ENCODE measurements at places on chromosomes 1 and 21.
A peak's percentile ranks its signal among the peaks of the same experiment; 100 is the strongest.

GRCh38 chr1:98021126-98021525, 100.3 kb upstream of the DPYD start:
- DNase-seq, result no peak

GRCh38 chr1:78143152-78143551, 97.4 kb downstream of the GIPC2 start:
- no peak for DNase-seq

DNA sequence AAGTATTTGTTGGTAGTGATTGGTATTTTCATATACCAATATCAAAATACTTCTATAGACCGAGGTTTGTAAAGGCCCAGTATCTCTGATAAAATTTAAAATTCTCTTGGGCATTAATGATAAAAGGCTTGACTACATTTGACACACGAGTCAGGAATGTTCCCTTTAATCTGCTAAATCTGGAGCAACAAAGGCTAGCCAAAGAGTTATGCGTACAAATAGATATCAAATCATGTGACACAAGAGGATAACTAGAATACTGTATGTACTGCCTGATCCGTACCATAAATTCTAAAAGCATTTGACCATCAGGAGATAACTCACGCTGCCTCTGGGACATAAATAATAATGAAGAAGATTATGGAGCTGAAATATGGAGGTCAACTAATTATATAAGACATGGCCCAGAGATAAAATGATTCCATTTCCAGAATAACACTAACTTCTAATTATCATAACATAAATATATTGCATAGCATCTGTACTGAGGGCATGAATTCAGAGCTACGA, 64.2 kb upstream of the SH3GLB1 start:
- DNase-seq, result no peak

DNA sequence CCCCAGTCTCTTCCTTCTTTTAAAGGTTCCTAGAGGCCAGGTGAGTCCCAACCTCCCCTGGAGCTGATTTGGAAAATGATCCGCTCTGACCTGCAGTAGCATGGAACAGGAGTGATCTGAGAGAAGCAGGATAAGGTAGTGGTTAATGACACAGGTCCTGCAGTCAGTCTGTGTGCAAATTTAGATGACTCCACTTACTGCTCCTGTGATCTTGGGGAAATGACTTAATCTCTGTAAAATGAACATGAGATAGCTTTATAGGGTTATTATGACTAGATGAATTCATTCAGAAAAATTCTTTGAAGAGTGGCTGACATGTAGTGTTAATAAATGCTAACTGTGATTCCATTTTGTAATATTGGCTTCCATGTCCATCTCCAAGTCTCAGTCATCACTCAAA, 374.9 kb upstream of the CAMK1G start:
- DNase-seq, result no peak

GRCh38 chr1:20584890-20585289, 4.0 kb upstream of the CDA start:
- DNase-seq, result no peak

DNA sequence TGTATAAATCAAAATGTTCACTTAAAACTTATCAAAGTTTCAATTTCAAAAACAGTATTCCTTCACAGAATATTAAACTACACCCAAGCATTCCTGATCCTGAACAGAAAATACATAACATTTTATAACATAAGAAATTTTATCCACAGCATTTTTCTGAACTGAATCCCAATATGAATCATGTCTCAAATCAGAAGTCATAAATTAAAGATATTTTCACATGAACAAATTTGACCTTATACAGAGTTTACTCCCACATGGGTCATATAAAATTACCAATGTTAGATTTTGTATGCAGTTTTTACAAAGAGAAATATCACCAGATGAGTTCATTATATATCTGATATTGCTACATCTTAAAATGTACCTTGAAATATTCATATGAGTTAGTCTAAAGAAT, 48.6 kb upstream of the ASPM start:
- no peak for DNase-seq

DNA sequence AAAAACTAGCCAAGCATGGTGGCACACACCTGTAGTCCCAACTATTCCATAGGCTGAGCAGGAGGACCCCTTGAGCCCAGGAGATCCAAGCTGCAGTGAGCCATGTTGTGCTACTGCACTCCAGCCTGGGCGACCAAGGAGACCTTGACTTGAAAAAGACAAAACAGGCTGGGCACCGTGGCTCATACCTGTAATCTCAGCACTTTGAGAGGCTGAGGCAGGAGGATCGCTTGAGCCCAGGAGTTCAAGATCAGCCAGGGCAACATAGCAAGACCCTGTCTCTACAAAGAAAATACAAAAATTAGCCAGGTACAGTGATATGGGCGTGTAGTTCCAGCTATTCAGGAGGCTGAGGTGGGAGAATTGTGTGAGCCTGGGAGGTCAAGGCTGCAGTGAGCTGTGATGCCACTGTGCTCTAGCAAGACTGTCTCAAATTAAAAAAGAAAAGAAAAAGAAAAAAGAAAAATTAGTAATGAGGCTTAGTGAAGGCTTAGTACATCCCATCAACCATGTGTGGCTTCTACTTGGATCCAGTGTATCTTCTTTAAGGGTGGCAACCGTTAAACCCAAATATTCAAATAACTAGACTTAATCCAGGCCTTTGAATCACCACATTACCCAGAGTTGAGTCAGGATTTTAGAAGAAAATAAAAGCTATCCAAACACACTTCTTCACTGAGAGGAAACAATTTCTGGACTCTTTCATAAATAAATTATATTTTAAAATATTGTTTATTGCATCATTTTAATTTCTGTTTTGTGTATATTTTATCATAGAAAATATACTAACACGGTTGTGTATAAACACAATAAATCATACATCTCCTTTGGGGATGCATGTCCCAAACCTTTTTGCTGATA, 74.3 kb upstream of the RAB4A start:
- no peak for DNase-seq

DNA sequence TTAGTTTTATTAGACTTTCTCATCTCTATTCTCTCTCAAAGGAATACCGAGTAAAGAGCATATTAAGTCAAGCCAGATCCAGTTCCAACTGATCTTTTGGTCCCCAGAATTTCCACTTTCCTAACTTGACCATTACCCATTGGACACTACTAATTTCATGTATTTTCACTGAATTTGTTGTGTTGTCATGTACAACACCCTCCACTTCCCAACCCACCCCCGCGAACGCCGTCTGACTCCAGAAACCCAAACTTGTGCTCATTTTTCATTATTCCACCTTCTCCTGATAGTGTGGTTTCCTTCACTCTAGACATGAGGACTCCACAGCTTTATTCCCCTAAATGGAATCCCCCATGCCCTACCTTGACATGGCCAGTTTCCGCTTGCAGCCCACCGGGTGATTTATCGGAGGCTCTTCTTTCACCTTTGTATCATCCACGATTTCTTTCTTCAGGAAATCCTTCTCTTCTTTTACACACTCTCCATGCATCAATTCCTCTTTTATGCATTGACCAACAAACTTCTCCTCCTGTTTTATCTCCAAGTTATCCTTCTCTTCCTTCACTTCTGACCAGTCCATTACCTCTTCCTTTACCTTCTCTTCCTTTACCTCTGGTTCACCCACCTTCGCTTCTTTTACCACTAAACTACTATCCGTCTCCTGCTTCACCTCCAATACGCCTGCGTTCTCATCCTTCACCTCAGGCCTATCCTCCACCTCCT, 805 bp downstream of the ZNHIT6 start:
- no peak for DNase-seq

- DNase-seq, result no peak
These were observed 139.2 kb downstream of the CLIC6 start for GRCh38 chr21:34807881-34808568.

GRCh38 chr1:167262836-167263235, 42.1 kb downstream of the POU2F1 start:
- DNase-seq, result no peak

- no peak for DNase-seq
These were observed 20.0 kb downstream of the ADARB1 start for GRCh38 chr21:45094412-45094811.

- peak; percentile 17 for DNase-seq
These were observed 18.1 kb upstream of the TSPEAR start for GRCh38 chr21:44729336-44730027.

- no peak for DNase-seq
These were observed 1082.4 kb upstream of the B3GALT2 start for GRCh38 chr1:194268839-194269238.

GRCh38 chr1:230212405-230212936, 145.4 kb downstream of the GALNT2 start:
- no peak for DNase-seq

GRCh38 chr1:69122373-69122772, 445.3 kb upstream of the LRRC7 start:
- DNase-seq, result no peak

DNA sequence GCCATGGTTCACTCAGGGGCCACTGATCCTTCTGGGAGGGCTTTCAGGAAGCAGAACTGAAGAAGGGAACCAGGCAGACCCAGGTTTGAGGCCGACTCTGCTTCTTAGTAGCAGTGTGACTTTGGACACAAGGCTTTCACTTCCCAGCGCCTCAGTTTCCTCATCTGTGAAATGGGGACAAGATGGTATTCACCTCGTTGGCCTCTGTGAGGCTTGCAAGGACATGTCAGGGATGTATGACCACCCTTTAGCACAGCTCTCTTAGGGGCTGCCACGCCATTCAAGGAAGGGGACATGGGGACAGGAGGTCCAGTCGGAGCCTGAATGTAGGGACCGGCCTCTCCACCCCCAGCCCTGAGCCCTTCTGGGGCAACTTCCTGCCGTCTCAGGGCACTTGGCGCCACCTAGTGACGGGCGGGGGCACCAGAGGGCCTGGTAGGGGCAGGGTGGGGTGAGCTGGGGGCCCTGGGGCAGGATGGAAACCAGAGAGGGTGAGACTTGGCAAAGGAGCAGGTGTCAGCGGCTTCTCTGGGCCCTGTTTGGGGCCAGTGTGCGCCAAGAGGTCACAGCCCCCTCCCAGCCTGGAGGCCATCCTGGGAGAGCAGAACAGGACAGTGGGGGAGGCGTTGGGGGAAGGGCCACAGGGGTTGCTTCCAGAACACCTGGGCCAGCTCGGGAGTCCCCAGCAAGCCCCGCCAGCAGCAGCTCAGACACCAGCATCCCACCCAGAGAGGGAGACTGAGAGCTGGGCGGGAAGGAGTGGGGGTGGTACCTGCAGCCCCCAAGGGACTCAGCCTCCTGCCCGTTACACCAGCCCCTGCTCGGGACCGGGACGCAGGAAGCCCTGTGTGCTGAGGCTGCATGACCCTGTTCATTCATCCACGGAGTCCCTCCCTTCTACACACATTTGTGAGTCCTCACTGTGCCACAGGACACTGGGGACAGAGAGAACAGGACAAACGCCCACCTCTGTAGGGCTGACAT, 102.5 kb upstream of the TARDBP start:
- no peak for DNase-seq

DNA sequence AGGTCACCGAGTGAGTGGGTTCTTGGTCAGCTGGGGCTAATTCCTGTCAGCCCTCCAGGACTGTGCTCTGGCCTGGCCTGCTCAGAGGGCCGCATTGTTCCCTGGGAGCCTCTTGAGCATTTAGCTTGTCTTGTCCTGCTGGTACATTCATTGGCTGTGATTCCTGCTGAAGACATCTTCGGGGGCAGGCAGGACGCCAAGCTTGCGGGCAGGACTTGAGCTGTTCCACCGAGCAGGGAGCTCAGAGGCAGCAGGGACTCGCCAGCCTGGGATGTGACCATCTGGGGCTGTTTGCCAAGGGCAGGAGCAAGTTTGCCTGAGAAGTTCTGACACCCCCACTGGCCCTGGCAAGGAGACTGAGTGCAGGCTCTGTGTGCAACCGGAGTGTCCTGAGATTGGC, 7.0 kb upstream of the SLC26A9 start:
- DNase-seq, result no peak

- DNase-seq, result no peak
These were observed 15.2 kb upstream of the AGO3 start for GRCh38 chr1:35915693-35916092.

- DNase-seq, result no peak
These were observed 361.0 kb downstream of the ADGRL2 start for GRCh38 chr1:82161700-82162141.

DNA sequence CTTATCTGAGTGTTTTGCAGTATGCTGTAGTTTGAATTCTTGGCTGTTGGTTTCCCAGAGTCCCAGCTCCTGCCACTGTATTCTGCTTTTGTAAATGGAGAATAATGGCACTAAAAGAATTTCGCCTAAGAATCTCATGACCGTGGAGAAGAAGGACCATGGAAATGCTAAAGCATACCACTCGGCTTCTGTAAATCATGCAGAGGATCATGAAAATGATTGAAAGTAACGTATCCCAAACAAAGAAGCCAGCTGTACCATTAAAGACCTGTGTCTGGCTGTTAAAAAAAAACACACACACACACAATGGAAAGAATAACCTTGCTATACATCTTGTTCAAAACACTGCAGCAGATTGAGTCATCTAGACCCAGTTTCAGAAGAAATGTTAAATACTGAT, 287.9 kb downstream of the ZNF326 start:
- no peak for DNase-seq

- no peak for DNase-seq
These were observed 740.1 kb downstream of the MATN1 start for GRCh38 chr1:29983321-29983720.

DNA sequence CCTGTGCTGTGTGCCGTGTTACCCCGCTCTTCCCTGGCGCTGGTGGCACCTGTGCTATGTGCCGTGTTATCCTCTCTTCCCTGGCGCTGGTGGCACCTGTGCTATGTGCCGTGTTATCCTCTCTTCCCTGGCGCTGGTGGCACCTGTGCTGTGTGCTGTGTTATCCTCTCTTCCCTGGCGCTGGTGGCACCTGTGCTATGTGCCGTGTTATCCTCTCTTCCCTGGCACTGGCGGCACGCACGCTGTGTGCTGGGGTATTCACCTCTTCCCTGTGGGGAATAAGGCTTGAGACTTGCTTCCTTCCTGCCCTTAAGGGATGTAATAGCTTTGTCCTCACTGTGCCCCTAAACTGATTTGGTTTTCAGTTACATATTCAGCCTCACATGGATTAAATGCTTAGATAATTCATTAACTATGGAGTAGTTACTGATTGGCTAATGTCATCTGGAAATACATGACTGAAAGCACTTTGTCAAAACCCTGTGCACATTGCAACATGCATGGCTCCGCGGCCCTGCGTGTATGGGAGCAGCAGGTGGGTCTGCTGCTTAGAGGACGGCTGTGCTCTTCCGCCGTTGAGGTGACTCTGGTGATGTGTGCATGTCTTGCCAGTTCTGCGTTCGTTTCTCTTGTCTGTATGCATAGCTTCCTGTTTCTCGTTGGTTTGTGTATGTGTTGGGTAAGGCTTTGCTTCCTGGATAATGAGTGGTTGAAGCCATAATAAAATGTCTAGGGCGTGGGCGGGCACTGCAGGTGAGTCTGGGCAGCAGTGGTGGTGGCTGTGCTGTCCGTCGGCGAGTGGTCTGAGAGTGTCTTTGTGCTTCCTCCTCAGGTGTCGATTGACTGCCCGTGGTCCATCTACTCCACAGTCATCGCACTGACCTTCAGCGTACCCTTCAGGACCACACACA, 17.9 kb upstream of the PWP2 start:
- no peak for DNase-seq

DNA sequence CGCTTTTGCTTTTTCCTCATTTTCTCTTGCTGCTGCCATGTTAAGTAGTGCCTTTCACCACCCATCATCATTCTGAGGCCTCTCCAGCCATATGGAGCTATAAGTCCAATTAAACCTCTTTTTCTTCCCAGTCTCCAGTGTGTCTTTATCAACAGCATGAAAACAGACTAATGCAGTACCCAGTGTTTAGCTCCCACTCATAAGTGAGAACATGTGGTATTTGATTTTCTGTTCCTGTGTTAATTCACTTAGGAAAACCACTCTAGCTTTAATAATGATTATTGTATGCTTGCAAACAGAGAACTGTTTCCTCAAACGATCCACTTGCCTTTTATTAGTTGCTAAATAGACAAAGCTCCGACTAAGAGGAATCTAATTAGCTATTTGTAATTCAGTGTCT, 43.3 kb downstream of the IL23R start:
- DNase-seq, result no peak

All from left hindlimb (tissue), 1 donor.